ENCODE measurements at places on chromosomes 2 and 18. TPM values are rescaled to one million over a fixed set of nuclear protein-coding genes. Genes with fewer than 3 reads are reported as not detected.

Gene MTHFD2
- total RNA-seq: 79.5 TPM

DNA sequence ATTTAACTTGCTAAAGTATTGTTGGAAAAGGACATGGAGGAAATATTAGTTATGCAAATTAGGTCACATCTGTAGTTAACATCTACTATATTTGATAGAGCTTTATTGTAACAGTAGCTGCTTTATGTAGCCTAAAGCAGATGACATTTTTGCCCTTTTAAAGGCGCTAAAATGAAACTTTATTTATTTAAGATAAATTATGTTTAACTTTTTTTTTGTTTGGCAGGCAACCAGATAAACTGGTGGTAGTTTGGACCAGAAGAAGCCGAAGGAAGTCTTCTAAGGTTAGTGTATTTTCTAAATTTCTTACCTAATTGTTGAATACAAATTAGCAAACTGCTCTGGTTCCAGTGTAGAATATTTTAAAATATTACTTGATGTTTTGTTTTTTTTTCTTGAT lies 41.7 kb downstream of the EHBP1 start:
- DNase-seq: no peak
- peaks cover 14% of the 10 kb centered on the region for H3K4me1 ChIP-seq
- H3K27ac ChIP-seq: no peak overlapping the region
- no peaks in the 10 kb centered on the region for H3K27me3 ChIP-seq
- no peak overlapping the region for H3K4me3 ChIP-seq

GRCh38 chr2:231360881-231361371 lies 34.6 kb upstream of the B3GNT7 start:
- DNase-seq: no peak
- no peaks in the 10 kb centered on the region for H3K27me3 ChIP-seq
- H3K4me1 ChIP-seq: peaks cover 26% of the 10 kb centered on the region
- no peak overlapping the region for H3K27ac ChIP-seq
- no peak overlapping the region for H3K4me3 ChIP-seq

Gene CPS1
- total RNA-seq: 86.8 TPM

- no peaks in the 10 kb centered on the region for H3K4me1 ChIP-seq
- no peak overlapping the region for H3K27ac ChIP-seq
- no peak for DNase-seq
- no peaks in the 10 kb centered on the region for H3K36me3 ChIP-seq
- H3K4me3 ChIP-seq: no peak overlapping the region
- H3K27me3 ChIP-seq: no peaks in the 10 kb centered on the region
Measured at GRCh38 chr18:30406728-30407127, 635.8 kb downstream of the DSC3 start.

DNA sequence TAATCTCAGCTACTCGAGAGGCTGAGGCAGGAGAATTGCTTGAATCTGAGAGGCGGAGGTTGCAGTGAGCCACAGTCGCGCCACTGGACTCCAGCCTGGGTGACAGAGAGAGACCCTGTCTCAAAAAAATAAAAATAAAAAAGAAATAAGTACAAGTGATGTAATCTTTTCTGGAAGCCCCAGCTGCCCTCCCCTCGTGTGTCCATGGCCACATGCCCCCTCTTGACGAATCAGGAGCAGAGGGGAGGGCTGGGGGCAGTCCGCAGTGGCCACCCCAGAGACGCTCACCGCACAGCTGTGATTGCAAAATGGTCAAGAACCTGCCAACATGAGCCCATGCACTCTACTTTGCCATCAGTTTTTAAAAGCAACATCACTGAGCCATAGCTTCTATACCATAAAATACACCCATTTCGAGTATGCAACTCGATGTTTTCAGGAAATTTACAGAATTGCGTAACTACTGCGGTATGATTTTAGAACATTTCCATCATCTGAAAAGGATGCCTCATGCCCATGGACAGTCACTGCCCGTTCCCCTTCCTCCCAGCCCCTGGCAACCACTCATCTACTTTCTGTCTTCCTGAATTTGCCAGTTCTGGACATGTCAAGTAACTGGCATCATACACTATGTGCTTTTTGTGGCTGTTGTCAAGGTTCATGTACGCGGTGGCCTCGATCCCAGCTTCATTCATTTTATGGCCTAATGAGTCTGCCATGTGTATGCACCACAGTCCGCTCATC lies 88.1 kb downstream of the NDUFA10 start:
- no peak overlapping the region for H3K4me3 ChIP-seq
- H3K36me3 ChIP-seq: no peaks in the 10 kb centered on the region
- DNase-seq: no peak
- H3K27ac ChIP-seq: no peak overlapping the region
- H3K27me3 ChIP-seq: peaks cover 8% of the 10 kb centered on the region
- no peaks in the 10 kb centered on the region for H3K4me1 ChIP-seq

- H3K27me3 ChIP-seq: no peaks in the 10 kb centered on the region
- H3K36me3 ChIP-seq: no peaks in the 10 kb centered on the region
- no peaks in the 10 kb centered on the region for H3K4me1 ChIP-seq
- DNase-seq: no peak
- no peak overlapping the region for H3K27ac ChIP-seq
Measured at GRCh38 chr2:112529757-112530156, 12.5 kb upstream of the POLR1B start.

- no peak overlapping the region for H3K4me3 ChIP-seq
- peaks cover 41% of the 10 kb centered on the region for H3K4me1 ChIP-seq
- DNase-seq: no peak
- H3K27me3 ChIP-seq: peaks cover 12% of the 10 kb centered on the region
Measured at GRCh38 chr18:49142216-49142615, 191.5 kb upstream of the SMAD7 start.

GRCh38 chr2:55169915-55170314 lies 62.2 kb downstream of the CLHC1 start:
- no peak overlapping the region for H3K27ac ChIP-seq
- H3K27me3 ChIP-seq: no peaks in the 10 kb centered on the region
- H3K4me3 ChIP-seq: no peak overlapping the region
- H3K4me1 ChIP-seq: peaks cover 12% of the 10 kb centered on the region

GRCh38 chr2:164655336-164655735 lies 34.1 kb upstream of the GRB14 start:
- no peak for DNase-seq
- no peaks in the 10 kb centered on the region for H3K36me3 ChIP-seq
- no peak overlapping the region for H3K27ac ChIP-seq

GRCh38 chr2:42923580-42924417 lies 131.4 kb upstream of the HAAO start:
- no peaks in the 10 kb centered on the region for H3K27me3 ChIP-seq
- DNase-seq: no peak
- H3K36me3 ChIP-seq: no peaks in the 10 kb centered on the region

DNA sequence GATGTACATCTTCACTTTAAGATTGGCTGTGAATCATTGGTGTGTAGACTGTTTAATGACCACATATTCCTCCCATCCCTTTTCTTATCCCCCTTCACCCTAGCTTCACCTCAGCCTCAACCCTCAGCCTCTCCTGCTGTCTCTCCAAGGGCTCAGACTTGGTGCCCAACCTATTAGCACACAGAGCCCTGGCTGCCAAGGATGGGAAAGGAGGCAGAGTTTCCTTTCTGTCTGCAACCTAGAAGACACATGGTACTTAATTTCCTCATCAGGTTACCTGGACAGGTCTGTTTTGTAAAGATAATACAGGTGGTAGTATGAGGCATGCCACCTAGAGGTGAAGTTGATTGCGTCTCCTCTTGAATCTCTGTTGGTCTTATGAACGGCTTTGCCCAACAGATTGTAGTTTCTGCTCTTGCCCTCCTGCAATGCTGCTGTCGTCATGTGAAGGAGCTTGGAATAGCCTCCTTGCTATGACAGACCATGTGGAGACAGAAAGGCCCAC lies 44.5 kb upstream of the RMND5A start:
- H3K36me3 ChIP-seq: no peaks in the 10 kb centered on the region
- no peaks in the 10 kb centered on the region for H3K27me3 ChIP-seq
- no peak overlapping the region for H3K4me3 ChIP-seq
- H3K27ac ChIP-seq: no peak overlapping the region

DNA sequence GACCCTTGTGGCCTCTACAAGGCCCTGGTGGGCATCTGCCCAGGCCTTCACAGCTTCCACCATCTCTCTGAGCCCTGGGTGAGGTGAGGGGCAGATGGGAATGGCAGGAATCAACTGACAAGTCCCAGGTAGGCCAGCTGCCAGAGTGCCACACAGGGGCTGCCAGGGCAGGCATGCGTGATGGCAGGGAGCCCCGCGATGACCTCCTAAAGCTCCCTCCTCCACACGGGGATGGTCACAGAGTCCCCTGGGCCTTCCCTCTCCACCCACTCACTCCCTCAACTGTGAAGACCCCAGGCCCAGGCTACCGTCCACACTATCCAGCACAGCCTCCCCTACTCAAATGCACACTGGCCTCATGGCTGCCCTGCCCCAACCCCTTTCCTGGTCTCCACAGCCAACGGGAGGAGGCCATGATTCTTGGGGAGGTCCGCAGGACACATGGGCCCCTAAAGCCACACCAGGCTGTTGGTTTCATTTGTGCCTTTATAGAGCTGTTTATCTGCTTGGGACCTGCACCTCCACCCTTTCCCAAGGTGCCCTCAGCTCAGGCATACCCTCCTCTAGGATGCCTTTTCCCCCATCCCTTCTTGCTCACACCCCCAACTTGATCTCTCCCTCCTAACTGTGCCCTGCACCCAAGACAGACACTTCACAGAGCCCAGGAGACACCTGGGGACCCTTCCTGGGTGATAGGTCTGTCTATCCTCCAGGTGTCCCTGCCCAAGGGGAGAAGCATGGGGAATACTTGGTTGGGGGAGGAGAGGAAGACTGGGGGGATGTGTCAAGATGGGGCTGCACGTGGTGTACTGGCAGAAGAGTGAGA lies 2.0 kb downstream of the PROC start:
- H3K4me1 ChIP-seq: peaks cover 16% of the 10 kb centered on the region
- no peak for DNase-seq
- no peak overlapping the region for H3K4me3 ChIP-seq
- H3K27me3 ChIP-seq: peaks cover 100% of the 10 kb centered on the region
- H3K36me3 ChIP-seq: no peaks in the 10 kb centered on the region

- H3K36me3 ChIP-seq: no peaks in the 10 kb centered on the region
- no peaks in the 10 kb centered on the region for H3K27me3 ChIP-seq
Measured at GRCh38 chr2:76825140-76825970, 696.8 kb downstream of the LRRTM4 start.

- H3K4me3 ChIP-seq: no peak overlapping the region
- H3K4me1 ChIP-seq: peaks cover 7% of the 10 kb centered on the region
- no peak for DNase-seq
- H3K36me3 ChIP-seq: no peaks in the 10 kb centered on the region
- no peaks in the 10 kb centered on the region for H3K27me3 ChIP-seq
Measured at GRCh38 chr18:75868031-75868430, 440.5 kb upstream of the SMIM21 start.

- DNase-seq: no peak
- H3K27me3 ChIP-seq: no peaks in the 10 kb centered on the region
- H3K27ac ChIP-seq: no peak overlapping the region
- no peaks in the 10 kb centered on the region for H3K4me1 ChIP-seq
- H3K4me3 ChIP-seq: no peak overlapping the region
- no peaks in the 10 kb centered on the region for H3K36me3 ChIP-seq
Measured at GRCh38 chr18:50623694-50624352, 63.9 kb downstream of the MAPK4 start.

Gene SLC20A1
- total RNA-seq: 61.1 TPM

- H3K4me3 ChIP-seq: no peak overlapping the region
- H3K27ac ChIP-seq: no peak overlapping the region
- H3K4me1 ChIP-seq: peaks cover 13% of the 10 kb centered on the region
Measured at GRCh38 chr2:226426292-226426736, 373.3 kb downstream of the IRS1 start.

GRCh38 chr2:170812710-170813600 lies 3.7 kb upstream of the GAD1 start:
- H3K4me1 ChIP-seq: peaks cover 24% of the 10 kb centered on the region
- DNase-seq: peak; percentile 94
- H3K27ac ChIP-seq: no peak overlapping the region
- no peaks in the 10 kb centered on the region for H3K36me3 ChIP-seq
